Activated CD8-positive, alpha-beta memory T cell treated with anti-CD3 and anti-CD28 coated beads, Interleukin-2, amount 10 ng/mL, durations not matched to agents 7 days and 5 days (primary cell): ENCODE measurements at places on chromosomes 16 and 17.

DNA sequence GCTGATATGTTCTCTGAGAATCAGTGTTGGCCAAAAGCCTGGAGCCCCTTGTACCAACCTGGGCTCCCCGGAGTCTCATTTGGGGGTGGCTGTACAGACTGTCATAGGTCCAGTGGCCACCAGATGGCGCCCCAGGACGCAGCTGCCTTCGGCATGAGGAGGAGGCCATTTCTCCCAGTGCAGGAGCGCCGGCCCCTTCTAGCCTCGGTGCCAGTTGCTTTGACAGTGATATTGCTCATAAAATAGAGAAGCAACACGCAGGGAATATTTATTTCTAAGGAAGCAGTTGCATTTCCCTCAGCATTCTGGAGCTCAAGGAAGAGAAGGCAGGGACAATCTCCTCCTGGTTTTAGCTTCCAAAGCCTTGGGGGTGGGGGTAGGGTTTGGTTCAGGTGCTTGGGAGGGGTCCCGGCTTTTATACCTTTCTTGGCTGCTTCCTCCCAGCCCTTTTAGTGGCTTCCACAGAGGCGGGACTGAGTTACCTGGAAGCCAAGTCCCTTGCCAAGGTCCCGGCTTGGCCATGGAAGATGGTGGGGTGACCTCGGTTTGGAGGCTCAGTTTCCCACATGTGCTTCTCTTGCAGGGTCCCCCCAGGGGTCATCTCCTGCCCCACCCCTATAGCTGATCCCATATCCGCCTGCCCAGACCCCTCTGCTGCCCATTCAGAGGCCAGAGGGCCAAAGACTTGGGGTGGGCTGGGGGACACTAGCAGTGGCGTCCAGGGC lies 117.8 kb upstream of the CDC42EP4 start:
- peak; percentile 89 for DNase-seq

DNA sequence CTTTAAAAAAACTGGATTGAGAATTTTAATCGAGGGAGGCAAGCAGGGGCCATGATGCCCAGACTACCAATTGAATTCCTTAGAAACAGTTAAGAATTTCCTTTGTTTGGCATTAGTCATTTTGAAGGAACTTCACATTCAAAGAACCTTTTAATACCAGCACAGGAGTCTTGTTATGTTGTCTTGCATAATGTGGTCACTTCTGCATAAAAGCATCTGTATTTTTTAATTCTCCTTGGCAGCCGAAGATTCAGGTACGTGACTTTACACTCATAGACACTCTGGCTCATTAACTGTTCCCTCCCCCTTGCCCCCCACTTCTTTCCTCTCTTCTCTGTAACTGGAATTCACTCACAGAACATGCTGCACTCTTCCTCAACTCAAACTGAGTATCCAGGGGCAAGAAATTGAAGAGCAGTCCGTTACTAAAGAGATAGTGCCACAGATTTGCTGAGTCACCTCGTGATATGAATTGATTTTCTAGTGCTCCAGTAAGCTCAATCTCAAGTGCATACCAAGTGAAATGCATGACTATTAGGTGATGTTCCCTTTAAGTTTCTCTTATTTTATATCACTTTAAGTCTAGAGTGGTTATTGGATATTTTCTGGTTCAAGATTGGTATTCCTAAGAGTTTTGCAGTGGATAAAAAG lies 572.2 kb upstream of the SOX9 start:
- DNase-seq = no peak

GRCh38 chr16:14955546-14956231 lies 18.4 kb downstream of the NPIPA1 start:
- no peak for DNase-seq

GRCh38 chr17:36923814-36924221 lies 13.5 kb upstream of the LHX1 start:
- no peak for DNase-seq

DNA sequence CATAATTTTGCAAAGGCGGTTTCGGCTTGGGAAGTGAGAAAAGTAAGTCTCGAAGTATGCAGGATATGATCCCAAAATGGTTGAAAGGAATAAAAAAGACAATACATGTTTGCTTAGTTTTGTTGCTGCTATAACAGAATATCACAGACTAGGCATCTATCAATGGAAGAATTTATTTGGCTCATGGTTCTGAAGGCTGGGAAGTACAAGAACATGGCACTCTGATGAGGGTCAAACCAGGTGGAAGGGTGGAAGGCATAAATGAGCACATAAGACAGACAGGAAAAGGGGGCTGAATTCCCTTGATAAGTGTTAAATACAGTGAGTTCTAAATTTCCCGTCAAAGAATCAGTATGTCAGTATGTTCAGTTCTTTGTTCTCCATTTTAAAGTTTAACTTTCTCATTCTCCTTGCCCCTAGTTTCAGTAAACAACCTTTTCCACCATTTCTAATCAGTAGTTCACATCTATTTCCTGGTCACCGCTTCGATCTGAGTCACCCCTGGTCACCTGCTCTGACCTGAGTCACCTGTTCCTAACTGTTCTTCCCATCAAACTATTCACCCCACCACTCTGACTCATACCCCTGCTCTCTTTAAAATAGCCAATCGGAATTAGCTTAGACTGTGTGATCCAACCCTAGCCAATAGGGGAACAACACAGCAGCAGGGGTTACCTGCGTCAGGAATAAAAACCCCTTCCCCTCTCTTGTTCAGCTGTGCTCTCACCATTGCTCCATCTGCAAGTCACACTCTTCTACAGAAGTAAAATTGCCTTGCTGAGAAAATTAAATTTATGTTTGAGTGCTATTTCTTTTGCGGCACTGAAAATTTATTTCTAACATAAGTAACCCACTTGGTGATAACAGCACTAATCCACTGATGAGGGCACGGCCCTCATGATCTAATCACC lies 240.8 kb downstream of the STX8 start:
- DNase-seq = no peak

DNA sequence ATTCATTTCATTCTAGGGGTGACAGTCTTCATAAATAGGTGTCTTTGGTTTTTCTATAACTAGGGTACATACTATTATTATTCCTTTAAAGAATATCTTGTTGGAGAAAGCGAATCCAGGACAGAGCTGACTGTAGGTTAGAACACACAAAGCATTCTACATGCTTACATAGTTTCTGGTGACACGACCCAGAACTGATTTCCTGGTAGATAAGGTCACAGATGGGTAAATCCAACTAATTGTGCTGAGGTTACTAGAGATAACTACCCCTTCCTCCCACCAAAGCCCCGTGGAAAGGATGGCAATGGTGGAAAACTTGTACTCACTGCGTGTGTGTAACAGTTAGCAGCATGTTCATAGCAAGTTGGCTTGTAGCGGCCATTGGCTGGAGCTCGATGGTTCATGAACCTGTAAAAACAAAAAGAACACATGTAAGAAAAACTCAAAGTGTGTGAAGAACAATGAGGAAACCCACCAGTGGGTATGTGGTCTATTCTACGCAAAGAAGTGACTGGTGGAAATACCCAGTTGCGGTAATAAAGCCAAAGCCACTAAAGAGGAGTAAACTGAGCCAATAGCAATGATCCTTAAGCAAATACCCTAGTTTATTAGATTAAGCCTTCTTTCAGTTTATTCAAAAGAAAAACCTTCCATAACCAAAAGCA lies 7.7 kb downstream of the MMD start:
- DNase-seq = peak; percentile 59

DNA sequence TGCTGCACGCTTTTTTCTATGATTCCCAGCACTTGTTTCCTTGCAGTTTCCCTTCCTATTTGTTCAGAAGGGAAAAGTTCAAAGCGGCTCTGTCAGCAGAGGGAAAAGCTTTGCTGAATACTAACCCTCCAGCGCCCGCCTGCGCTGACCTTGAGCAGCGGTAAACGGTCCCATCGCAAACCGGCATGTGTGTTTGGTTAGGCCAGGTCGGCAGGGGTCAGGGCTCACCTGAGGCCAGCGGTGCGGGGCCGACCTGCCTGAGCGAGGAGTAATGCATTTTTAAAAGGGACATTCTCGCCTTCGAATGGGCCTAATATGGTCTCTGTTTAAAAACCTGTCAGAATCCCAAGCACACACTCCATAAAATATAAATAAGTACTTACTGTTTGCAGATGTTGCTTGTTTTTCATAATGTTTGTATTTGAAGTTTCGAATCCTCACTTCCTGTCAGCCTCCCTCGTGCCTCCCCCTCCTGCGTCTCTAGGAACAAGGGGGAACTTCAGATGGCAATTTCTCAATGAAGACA lies 110.1 kb downstream of the IRX3 start:
- no peak for DNase-seq

GRCh38 chr16:87702325-87702811 lies 63.4 kb downstream of the KLHDC4 start:
- peak; percentile 78 for DNase-seq

DNA sequence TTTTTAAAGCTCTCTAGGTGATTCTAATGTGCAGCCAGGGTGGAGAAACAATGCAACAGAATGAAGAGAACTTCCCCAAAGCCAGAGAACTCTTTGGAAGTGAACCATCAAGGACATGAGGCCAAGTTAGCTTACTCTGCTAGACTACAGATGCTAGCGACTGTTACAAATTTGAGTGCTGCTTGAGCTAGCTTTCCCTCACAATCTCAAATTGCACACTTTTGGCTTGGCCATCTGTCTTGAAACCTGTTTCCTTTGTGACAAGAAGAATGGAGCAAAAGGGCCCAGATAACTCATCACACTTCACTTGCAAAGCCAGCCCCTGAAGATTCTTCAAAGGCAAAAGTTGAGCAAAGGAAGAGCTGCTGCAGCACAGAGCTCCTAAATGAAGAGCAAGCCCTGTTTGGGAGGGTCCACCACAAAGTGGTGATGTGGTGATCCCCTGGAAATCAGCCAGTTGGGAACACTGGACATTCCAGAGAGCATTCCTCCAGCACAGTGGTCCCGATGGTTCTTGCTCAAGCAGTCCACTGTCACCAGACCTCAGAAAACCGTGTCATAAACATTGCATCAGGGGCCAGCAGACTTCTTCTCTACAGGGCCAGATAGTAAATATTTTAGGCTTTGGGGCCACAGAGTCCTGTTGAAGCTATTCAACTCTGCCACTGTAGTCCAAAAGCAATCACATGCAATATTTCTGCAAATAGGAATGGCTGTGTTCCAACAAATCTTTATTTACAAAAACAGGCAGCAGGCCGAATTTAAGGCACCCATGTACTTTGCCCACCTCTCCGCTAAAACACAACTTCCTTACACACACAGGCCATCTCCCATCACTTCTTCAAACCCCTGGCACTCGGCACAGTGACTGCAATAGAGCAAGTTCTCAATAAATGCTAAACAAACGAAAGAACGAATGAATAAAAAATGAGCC lies 21.2 kb downstream of the SLC39A11 start:
- DNase-seq = no peak

GRCh38 chr16:982145-983043 lies 824 bp downstream of the SOX8 start:
- DNase-seq = no peak

DNA sequence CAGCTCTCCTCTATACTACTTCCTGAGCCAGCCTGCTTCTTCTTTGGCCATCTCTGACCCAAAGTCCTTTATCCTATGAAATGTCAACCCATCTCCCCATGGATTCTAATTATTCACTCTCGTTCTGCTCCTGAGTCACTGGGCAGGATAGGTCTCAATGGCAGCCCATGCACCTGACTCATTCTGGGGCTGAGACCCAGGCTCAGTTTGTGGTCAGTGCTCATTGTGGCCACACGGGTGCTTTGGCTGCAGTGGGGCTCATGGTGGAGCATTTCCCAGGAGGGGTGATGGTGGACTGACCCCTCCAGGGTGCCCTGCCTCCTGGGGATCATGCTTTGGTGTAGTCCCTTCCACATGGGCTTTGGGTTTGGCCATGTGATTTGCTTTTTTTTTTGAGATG lies 154.8 kb upstream of the WSCD1 start:
- DNase-seq = no peak

GRCh38 chr16:17632667-17633066 lies 161.9 kb upstream of the XYLT1 start:
- DNase-seq = no peak

DNA sequence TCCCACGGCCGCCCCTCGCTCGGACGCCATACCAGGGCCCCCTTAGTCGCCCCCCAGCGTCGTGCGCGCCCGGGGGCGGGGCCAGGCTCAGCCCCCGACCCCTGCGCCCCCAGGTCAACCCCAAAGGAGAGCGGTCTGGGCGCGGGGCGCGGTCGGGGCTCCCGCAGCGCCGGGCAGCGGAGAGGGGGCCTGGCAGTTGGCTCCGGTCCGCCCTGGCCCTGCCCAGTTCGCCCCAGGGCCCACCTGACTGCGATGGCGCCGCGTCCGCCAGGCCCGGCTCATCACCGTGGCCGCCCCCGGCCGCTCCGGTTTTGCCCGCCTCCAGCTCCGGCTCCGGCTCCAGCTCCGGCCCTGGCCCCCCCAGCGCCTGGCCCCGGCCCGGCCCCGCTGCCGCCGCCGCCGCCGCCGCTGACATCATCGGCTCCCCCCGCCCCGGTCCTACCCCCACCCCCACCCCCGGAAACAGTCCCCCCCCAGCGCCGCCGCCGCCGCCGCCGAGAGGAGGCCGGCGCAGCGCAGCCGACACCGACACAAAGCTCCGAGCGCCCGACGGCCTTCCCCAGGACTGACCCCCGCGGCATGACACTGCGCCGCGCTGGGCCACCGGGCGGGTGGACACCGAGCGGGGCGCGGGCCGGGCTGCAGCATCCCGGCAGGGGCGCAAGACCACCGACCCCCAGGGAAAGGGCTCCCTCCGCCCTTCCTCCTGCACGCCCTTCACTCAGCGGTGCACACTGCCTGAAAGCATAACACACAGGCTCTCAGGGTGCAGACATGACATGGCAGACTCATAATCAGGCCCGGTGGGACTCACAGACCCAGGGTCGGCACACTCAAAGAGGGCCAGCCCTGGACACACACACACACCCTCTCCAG lies at the start of gene ZBTB4:
Gene ZBTB4 (minus strand): TSS at position 419 of the 876 bp plus-strand sequence. CDS start 12,830 bp downstream, outside the sequence.
- DNase-seq = peak; percentile 69

DNA sequence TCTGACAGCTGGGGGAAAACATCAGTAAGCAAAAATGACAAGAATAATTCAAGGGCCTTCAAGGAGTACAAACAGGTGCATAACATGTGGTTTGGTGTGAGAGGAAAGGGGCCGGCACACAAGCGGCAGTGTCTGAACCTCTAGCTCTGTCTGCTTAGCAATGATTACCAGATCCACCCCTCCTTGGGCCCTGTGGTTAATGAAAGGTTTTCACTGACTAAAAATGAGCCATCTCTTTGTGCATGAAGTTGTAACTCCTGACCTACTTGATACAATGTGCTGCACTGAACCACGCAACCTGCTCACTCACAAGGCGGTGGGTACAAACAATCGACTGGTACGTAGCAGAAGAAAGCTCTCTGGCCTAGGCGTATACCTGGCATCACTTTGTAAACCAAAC lies 15.1 kb downstream of the FAM117A start:
- peak; percentile 85 for DNase-seq

GRCh38 chr16:65722429-65722828 lies 600.6 kb upstream of the CDH11 start:
- DNase-seq = no peak

GRCh38 chr16:81167851-81168250 lies 70.6 kb upstream of the BCO1 start:
- no peak for DNase-seq

DNA sequence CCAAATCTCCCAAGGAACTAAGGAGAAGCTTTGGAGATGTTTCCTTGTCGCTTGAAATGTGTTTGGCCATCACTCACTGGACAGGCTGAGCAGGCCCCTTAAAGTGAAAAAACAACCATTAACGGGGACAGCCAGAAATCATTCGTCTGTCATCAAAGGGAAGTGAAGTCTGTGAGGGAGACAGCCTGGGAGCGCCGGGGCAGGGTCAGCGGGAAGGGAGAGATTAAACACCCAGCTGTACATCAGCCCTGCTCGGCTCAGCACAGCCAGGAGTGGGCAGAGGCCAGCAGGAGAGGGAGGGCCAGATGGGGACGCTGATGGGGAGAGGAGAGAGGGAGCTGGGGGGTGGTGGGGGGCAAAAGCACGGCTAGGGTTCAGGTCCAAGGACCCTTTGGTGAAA lies 105.1 kb downstream of the SDK2 start:
- no peak for DNase-seq

GRCh38 chr17:40940266-40940665 lies 2.8 kb upstream of the KRT23 start:
- no peak for DNase-seq
